ENCODE measurements at places on chromosomes 13 and 19.
A peak's percentile ranks its signal among the peaks of the same experiment; 100 is the strongest.

DNA sequence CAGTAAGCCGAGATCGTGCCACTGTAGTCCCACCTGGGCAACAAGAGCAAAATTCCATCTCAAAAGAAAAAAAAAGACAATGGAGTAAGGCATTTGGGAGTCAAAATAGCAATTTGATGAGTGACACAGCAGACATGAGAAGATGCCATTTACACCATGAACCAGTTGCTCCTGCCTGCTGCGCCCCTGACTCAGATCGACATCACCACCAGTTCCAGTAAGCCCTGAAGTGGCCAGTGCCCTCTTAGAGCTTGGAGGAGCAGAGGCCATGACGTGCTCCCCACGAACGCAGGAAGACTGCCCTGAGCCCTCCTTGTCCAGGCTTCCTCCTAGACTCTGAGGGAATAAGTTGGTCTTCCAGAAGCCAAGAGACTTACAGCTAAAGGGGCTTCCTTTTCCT is 339.2 kb downstream of the MYO16 start:
- no peak for DNase-seq

DNA sequence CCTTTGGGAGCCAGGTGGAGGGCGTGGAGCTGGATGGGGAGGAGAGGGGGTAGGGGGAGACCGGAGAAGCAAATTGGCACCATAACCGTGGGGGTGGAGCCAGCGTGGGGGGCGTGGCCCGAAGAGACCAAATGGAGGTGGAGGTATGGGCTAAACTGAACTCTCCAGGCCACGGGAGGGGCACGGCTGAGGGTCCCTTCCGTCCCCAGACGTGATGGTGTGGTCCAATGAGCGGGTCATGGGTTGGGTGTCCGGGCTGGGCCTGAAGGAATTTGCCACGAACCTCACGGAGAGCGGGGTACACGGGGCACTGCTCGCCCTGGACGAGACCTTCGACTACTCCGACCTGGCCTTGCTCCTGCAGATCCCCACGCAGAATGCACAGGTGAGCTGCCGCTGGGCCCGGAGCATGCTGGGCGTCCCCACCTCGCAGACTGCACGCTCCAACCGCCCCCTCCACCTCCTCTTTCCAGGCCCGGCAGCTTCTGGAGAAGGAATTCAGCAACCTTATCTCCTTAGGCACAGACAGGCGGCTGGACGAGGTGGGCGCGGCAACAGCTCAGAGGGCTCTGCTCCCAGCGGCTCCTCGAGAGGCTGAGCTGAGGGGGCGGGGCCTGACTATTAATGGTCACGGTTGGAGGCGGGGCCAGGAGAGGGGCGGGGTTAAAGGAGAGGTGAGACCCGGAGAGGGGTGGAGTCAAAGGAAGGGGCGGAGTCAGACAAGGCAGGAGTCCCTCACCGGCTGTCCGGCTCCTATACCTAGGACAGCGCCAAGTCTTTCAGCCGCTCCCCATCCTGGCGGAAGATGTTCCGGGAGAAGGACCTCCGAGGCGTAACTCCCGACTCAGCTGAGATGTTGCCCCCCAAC is 6.2 kb downstream of the HRC start:
- peak; percentile 76 for DNase-seq

DNA sequence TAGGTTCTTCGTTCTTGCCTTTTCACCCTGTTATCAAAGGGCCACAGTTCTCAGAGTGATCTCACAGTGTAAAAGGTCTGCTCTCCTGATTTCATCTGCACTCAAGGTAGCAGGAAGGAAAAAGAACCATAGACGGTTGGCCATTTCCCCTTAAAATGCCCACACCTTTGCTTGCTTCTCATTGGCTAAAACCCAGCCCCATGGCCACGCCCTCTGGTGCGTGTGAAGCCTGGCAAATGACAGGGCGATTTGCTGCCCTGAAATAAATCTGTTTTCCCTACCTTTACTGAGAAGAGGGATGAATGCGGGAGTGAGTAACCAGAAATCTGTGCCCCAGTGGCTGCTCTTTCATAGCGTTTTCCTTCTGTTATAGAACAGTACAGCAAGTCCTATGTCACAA is 269.3 kb downstream of the POU4F1 start:
- DNase-seq: no peak

DNA sequence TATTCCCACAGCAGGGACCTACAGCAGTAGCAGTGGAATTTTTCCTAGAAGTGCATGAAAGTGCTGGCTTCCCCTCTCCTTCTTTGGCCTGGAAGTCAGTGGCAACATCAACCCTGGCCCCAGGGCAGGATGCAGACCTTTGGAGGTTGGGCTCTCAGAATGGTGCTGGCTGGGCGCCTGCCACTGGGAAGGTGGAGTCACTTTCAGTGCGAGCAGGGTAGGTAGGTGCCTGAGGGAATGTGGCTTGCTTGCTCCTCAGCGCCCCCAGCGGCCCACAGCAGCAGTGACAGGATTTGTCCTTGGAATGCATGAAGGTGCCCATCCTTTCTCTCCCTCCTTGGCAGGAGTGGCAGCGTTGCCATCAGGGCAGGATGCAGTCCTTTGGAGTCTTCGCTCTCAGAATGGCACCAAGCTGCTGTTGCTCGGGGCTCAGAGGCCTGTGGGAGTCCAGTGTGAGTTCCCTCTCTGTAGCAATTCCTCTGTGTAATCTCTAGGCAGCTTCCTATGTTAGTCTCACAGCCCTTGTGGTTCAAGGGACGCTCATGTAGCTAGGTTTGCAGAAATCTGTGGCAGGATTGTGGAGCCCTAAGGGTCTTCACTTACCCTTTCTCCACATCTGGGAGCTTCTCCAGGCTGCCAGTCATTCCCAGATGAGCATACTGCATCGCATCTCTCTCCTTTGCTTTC is 354.4 kb upstream of the DACH1 start:
- no peak for DNase-seq

DNA sequence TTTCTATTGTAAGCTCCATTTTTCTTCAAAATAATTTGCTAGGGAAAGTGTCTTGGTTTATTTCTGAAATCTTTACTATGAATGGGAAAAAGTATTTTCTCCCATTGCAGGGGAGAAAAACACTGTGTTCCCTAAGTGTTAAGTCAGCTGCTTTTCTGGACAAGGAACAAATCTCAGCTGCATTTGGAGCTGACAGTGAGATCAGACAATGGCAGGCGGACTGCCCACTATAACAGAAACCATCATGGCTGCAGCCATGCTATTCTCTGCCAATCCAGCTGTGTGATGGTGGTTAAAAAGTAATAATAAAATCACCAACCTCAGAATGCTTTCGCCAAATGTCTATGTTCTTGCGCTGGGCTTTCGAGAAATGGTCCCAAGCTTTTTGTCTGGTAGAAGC is 302.7 kb downstream of the DNAJC15 start:
- no peak for DNase-seq

- DNase-seq: no peak
Observed at GRCh38 chr13:45807520-45808099, 43.9 kb downstream of the SIAH3 start.

GRCh38 chr13:94416454-94417080 is 62.9 kb downstream of the DCT start:
- no peak for DNase-seq

- no peak for DNase-seq
Observed at GRCh38 chr13:35760735-35761281, 284.3 kb upstream of the MAB21L1 start.

DNA sequence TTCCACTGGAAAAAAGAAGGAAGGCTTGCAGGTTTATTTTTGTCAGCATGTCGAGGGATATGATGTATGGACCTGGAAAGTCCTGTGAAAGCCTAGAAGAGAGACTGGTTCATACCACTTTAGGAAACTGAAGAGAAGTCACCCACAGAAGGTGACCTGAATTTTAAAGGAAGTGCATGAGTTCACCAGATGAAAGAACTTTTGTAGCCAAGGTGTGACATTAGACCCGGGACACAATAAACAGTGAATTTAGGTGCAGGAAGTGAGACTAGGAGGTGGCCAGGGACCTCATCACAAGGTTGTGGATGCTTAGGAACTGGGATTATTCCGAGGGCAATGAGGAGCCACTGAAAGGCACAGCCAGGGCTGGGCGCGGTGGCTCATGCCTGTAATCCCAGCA is 79.1 kb downstream of the ZNF429 start:
- DNase-seq: no peak

- DNase-seq: no peak
Observed at GRCh38 chr19:46133777-46134241, 9.3 kb upstream of the IGFL3 start.

DNA sequence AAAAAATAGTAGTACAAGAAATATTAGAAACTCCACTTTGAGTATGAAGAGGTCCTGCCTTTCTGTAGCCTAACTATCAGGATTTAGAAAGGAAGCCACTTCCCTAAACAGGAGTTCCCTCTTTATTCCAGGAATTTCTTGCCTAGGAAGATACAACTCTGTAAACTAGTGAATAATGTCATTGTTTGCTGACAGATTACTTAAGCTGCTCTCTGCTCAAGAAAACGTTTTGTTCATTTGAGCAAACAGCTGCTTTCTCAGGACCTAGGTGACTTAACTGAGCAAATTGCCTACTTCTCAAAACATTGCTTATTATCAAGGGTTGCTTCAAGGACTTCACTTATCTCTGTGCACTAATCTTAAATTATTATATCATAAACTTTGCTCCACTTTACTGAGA is 1419.4 kb upstream of the SLC10A2 start:
- no peak for DNase-seq

GRCh38 chr19:51024924-51025323 is 1.5 kb downstream of the KLK11 start:
- no peak for DNase-seq

- no peak for DNase-seq
Observed at GRCh38 chr13:102905905-102906771, 60.3 kb downstream of the ERCC5 start.

GRCh38 chr19:4913996-4914735 is 4.9 kb downstream of the UHRF1 start:
- DNase-seq: peak; percentile 37

DNA sequence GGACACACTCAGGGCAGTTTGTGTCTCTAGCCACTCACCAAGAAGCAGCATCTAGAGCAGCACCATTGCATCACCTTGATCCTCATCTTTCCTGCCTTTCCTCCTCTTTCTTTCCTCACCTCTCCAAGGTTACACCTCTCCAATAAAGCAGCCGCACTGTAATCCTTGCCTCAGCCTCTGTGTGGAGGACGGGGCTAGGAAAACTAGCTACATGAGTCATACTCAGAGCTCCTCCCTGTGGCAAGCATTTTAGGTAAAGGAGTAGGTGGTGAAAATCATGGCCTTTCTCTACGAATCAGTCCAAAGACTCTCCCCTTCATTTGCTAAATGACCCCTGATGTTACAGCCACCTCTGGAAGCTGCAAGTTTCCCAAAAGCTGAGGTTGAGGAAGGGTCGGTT is 108.9 kb downstream of the DNAJC15 start:
- no peak for DNase-seq

- DNase-seq: no peak
Observed at GRCh38 chr13:39034085-39034484, 3.8 kb downstream of the PROSER1 start.

DNA sequence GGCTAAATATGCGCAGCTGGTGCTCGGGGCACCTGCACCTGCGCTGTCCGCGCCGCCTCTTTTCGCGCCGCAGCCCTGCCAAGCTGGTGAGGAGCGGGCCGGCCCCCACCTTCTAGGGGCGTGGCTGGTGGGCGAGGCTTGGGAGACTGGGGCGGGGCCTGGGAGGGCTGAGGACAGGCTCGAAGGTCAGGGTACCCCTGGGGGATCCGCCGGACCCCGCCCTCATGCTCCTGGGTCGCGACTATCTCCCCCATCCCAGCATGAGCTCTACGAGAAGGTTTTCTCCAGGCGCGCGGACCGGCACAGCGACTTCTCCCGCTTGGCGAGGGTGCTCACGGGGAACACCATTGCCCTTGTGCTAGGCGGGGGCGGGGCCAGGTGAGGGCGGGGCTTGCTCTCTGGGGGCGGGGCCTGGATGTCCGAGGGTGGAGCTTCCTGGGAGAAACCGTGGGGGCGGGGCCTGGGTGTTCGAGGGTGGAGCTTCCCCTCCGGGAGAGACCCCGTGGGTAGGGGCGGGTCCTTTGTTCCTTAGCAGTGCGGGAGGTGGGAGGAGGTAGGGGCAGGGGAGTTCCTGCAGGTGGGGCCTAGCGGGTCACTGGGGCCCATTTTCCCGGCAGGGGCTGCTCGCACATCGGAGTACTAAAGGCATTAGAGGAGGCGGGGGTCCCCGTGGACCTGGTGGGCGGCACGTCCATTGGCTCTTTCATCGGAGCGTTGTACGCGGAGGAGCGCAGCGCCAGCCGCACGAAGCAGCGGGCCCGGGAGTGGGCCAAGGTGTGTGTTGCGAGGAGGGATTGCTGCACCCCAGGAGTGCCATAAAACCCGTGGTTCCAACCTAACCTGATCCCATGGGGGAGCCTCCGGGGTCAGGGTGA is 19.7 kb downstream of the PNPLA6 start:
- DNase-seq: peak; percentile 26

DNA sequence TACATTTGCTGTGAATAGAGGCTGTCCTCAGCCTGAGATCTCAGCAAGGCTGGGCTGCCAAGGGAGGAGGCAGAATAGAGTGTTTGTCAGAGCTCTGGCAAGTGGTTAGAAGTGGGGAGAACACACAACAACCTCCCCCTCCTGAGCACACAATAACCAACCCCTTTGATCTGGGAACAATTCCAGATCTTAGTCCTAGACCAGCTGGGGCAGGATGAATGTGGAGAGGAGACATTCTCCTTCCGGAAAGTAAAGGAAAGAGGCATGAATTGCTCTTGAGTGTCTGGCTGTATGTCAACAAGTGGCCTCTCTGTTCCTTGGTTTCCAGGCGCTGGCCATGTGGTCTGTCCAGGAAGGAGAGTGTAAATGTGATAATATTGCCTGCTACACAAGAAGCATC is 114.9 kb upstream of the TMTC4 start:
- DNase-seq: no peak

DNA sequence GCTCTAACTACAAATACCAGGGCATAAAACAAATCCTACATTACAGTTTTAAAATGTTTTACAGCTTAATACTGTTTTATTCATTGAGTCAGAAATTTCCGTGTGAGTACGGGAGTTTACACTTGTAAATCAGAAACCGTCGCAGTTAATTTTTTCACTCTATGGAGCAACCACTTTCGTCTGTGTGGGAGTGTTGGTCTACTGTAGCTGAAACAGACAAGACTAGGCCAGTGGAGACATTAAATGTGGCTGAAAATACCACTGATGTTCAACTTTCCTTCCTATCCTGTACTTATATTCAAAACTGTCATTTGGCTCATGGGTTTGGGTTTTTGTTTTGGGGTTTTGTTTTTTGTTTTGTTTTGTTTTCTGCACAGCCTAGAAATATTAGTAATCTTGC is 268.7 kb downstream of the DCT start:
- no peak for DNase-seq

DNA sequence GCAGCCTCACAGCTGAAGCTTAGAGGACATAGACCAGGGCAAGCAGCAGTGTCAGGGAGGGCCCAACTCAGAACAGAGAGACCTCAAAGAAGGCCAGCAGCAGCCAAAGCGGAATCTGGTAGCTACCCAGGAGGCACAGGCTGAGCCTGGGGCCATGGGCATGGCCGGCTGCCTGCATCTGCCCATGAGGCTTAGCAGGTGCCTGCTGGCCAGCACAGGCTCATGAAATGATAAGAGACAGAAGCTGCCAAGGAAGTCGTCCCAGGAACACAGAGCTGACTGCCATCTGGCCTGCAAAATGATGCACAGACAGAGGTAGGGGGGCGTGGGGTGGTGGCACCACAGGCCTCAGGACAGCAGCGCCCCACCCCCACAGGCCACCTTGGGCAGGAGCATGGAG is 29.2 kb downstream of the TUBA3C start:
- no peak for DNase-seq

- no peak for DNase-seq
Observed at GRCh38 chr13:62524498-62524897, 1108.8 kb upstream of the PCDH20 start.

Data from activated T-cell treated with anti-CD3 and anti-CD28 coated beads, Interleukin-2, amount 50 U/mL, for 1 hour (primary cell).